ENCODE measurements at places on chromosomes 13 and 19.

DNA sequence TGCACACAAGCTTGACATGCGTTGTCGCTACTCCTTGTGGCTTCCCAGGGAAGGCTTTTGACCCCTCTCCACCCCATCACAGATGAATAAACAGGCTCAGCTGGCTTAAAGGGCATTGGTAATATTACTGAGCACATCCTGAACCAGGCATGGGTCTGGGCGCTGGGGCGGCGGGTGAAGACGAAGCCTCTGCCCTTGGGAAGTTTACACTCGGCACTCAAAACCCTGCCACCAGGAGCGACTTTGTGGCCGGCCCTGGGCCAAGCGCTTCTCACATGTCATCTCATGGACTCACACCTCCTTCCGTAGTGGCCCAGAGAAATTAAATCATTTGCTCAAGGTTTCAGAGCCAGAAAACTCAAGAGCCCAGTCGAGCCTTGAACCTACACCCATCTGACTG, 32.6 kb upstream of the ASF1B start:
- no peak for DNase-seq

- DNase-seq: no peak
These were observed 6.8 kb downstream of the FREM2 start for GRCh38 chr13:38693641-38694040.

DNA sequence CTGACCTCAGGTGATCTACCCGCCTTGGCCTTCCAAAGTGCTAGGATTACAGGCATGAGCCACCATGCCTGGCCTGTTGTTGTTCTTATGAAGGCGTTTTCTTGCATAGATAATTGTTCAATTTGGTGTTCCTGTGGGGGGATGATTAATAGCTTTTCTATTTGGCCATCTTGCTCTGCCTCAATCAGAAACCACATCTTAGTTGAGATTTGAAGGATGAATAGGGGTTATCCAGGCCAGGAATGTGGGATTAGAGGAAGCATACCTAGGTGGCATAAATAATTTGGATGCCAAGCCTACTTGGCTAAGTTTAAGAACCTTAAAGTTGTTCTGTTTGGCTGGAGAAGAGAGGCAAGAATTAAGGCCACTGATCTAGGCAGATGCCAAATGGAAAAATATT, 44.4 kb downstream of the CCNA1 start:
- DNase-seq: no peak

DNA sequence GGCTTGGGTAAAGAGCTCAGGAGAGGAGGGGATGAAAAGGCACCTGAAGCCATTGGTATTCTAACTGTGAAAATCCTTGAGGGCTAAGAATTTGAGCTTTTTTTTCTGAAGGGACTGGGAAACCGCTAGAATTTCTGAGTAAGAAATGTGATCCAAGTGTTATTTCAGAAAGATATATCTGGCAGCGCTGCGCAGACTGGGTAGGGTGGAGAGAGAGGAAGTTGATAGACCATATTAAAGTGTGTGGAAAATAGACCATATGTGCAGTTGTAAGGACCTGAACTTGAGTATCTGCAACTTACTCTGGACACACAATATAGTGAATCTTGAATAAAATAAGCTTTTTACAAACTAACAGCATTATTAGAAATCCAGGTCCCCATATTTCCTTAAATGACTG, 427.4 kb downstream of the NDFIP2 start:
- no peak for DNase-seq
